Activated naive CD4-positive, alpha-beta T cell treated with anti-CD3 and anti-CD28 coated beads, Interleukin-2, amount 10 ng/mL, durations not matched to agents 7 days and 5 days (primary cell): ENCODE measurements at places on chromosomes 16 and 17.
A peak's percentile ranks its signal among the peaks of the same experiment; 100 is the strongest.

- peaks cover 37% of the 10 kb centered on the region for H3K36me3 ChIP-seq
- H3K4me3 ChIP-seq: peak overlapping the region; percentile 56
- peak overlapping the region; percentile 98 for H3K27ac ChIP-seq
Measured at GRCh38 chr17:66399441-66399840, 97.0 kb downstream of the PRKCA start.

DNA sequence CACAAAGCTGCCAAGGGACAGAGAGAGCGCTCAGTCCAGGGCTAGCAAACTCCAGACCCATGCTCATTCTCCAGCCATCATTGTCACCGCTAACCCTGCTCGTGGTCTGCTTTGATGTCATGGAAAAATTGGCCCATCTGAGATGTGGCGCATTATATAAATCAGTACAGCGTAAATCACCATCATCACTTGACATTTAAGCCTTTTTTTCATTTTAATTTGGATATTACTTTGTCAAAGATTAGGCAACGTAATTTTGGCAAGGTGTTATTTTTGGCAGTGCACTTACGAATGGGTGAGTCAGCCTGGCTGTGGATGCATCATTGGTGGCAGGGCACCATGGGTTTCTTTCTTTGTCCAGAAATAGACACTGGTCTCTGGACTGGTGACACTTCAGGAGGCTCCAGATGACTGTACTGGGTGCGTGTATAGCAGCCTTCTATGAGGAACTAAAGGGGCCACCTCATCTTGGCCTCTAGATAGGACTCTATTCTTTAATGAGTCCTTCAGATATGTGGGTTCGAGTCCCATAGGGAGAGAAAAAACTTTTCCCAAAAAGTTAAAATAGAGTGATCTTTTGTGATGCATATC lies 166.3 kb downstream of the MSI2 start:
- no peaks in the 10 kb centered on the region for H3K27me3 ChIP-seq
- no peak for DNase-seq

GRCh38 chr16:17448640-17449638 lies 21.8 kb downstream of the XYLT1 start:
- H3K27ac ChIP-seq: peak overlapping the region; percentile 97
- peak; percentile 66 for DNase-seq
- peaks cover under 1% of the 10 kb centered on the region for H3K27me3 ChIP-seq

DNA sequence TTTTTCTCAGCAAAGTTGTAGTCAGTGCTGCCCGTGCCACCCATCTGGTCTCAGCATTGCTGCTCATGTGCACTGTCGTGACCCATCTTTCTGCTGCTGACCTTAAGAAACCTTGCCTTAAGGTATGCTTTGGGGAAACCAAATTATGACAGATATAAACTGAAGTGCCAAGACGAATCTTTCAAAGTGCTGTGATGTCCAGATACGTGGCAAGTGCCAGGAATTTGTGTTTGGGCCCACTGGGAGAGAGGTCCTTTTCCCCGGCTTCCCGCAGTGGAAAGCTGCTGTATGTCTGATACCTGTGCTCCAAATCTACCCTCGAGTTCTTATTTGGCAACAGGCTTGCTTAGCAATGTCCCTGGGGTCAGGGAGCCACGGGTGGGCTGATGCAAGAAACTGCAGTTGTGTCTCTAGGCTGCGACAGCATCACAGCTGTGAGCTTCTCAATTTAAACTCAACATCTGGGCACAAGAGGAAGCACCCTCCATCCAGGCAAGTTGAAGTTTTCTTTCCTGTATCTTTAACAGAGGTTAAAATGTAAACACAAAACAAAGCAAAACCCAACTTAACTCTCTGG lies 30.3 kb upstream of the TOX3 start:
- H3K4me1 ChIP-seq: no peaks in the 10 kb centered on the region
- no peaks in the 10 kb centered on the region for H3K27me3 ChIP-seq
- no peaks in the 10 kb centered on the region for H3K36me3 ChIP-seq
- H3K27ac ChIP-seq: no peak overlapping the region
- no peak overlapping the region for H3K4me3 ChIP-seq
- DNase-seq: no peak

DNA sequence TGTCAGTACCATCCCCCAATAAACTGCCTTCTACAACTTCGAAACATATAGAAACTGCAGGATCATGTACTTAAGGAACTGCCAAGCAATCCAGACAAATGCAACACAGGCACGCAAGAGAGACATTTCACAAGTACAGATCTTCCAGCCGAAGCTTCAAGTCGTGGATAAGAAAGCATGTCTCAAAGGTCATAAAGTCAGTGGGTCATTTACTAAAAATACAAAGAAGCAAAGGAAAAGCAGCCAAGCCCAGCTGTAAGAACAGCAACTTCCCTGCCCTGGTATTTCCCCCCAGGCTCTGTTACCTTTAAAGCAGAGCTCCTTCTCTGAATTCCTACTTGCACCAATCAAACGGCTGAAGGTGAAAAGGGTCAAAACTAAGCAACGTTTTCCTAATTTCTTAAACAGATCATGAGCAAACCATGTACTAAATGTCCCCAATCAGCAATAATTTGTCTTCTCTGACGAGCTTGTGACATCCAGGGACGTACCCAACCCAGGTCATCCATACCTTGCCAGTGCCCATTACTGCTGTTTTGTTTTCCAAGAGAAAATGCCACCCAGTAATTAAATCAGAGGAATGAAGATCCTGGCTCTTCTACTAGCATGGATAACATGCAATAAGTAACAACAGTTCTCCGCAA lies 1.7 kb downstream of the AKTIP start:
- peaks cover 57% of the 10 kb centered on the region for H3K4me1 ChIP-seq
- H3K36me3 ChIP-seq: peaks cover 47% of the 10 kb centered on the region
- H3K4me3 ChIP-seq: peak overlapping the region; percentile 93

GRCh38 chr16:88804173-88804551 lies 573 bp downstream of the CDT1 start:
- peaks cover 32% of the 10 kb centered on the region for H3K36me3 ChIP-seq
- no peak for DNase-seq
- H3K4me3 ChIP-seq: peak overlapping the region; percentile 88
- peak overlapping the region; percentile 68 for H3K27ac ChIP-seq
- peaks cover 42% of the 10 kb centered on the region for H3K4me1 ChIP-seq

GRCh38 chr16:10833271-10833670 lies 14.7 kb upstream of the TVP23A start:
- H3K4me3 ChIP-seq: no peak overlapping the region
- no peaks in the 10 kb centered on the region for H3K4me1 ChIP-seq
- H3K27ac ChIP-seq: no peak overlapping the region
- no peak for DNase-seq

- H3K27me3 ChIP-seq: no peaks in the 10 kb centered on the region
- no peak overlapping the region for H3K4me3 ChIP-seq
- DNase-seq: no peak
- H3K27ac ChIP-seq: no peak overlapping the region
- peaks cover 19% of the 10 kb centered on the region for H3K36me3 ChIP-seq
- no peaks in the 10 kb centered on the region for H3K4me1 ChIP-seq
Measured at GRCh38 chr16:23608194-23608593, 12.1 kb upstream of the NDUFAB1 start.

- H3K4me3 ChIP-seq: no peak overlapping the region
- no peaks in the 10 kb centered on the region for H3K36me3 ChIP-seq
- no peak overlapping the region for H3K27ac ChIP-seq
- DNase-seq: no peak
Measured at GRCh38 chr17:22506861-22507260, 814.5 kb downstream of the KCNJ18 start.

DNA sequence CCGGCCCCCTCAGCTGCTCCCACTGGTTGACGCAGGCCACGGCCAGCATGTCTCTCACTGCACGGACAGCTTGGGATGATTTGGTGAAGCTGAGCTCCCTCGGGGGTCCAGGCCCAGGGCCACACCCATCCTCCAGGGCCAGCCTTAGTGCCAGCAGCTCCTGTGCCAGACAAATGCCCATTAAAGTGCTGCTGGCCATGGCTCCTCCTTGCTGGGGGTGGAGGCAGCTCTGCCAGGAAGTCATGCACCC lies 2.5 kb downstream of the TRIM47 start:
- no peak for DNase-seq
- H3K4me1 ChIP-seq: peaks cover 53% of the 10 kb centered on the region
- peak overlapping the region; percentile 97 for H3K4me3 ChIP-seq

DNA sequence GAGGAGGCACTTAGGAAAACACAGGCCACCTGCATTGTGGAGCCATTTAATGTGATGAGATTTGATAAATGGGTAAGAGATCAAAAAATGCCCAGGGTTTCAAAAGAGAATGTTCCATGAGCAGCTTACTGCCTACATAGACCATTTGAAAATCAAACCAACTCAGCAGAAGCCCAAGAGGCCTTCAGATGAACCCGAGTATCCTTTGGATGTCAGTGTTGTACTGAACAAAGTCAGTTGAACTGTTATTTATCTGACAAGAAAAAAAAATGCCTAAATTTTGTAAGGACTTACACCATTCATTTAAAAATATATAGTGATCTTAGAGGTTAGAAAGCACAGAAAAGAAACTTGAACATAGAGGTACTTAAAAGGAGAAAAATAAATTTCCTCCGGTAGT lies 381.7 kb downstream of the ZFHX3 start:
- H3K36me3 ChIP-seq: peaks cover 6% of the 10 kb centered on the region
- no peak overlapping the region for H3K27ac ChIP-seq
- no peak for DNase-seq
- H3K4me3 ChIP-seq: no peak overlapping the region
- peaks cover 30% of the 10 kb centered on the region for H3K4me1 ChIP-seq

DNA sequence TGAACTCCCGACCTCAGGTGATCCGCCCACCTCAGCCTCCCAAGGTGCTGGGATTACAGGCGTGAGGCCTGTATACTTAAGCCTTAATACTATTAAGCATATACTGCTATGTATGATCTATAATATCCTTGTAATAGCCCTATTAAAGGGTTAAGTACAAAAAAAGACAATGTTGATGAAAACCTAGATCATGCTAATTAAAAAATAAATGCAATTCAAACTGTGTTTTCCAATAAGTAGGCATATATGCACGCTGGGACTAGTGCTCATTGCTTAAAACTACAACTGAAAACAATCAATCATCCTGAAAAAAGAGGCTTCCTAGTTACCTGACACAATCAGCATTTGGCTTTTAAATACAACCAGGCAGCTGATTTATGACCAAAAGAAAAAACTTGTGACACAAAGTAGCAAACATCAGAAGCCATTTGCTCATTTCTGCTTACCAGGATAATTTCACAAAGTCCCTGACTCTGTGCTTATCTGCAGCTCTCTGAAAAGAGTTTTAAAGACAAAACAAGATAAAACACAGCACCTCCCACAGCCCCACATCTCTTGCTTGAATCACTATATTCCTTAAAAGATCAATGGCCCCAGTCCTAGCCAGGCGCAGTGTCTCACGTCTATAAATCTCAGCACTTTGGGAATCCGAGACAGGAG lies 11.1 kb downstream of the ZNF385C start:
- no peaks in the 10 kb centered on the region for H3K4me1 ChIP-seq
- H3K27ac ChIP-seq: no peak overlapping the region
- H3K4me3 ChIP-seq: no peak overlapping the region
- H3K27me3 ChIP-seq: peaks cover 30% of the 10 kb centered on the region
- no peak for DNase-seq
- H3K36me3 ChIP-seq: no peaks in the 10 kb centered on the region

GRCh38 chr16:3487521-3488410 lies 7.5 kb downstream of the C16orf90 start:
- DNase-seq: no peak
- H3K4me3 ChIP-seq: no peak overlapping the region
- peaks cover 11% of the 10 kb centered on the region for H3K36me3 ChIP-seq
- H3K27me3 ChIP-seq: no peaks in the 10 kb centered on the region

GRCh38 chr17:48413613-48414405 lies 16.2 kb downstream of the SKAP1 start:
- H3K27ac ChIP-seq: peak overlapping the region; percentile 76
- H3K36me3 ChIP-seq: peaks cover 61% of the 10 kb centered on the region
- peaks cover 76% of the 10 kb centered on the region for H3K4me1 ChIP-seq
- DNase-seq: no peak

DNA sequence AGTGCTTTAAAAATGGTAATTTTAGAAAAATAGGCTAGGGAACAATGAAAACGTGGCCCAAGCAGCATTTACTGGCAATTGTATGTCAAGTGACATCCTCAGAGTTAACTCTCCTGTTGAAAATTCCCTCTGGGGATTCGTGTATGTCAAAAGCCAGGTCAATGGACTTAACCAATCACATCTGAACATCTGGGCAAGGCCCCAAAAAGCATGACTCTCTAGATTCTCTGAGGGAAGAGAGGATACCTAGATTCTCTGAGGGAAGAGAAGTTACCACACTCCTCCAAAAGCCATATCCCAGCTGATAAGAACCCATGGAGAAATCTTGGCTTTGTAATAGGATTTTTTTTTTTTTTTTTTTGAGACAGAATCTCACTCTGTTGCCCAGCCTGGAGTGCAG lies 23.5 kb downstream of the NFE2L1 start:
- DNase-seq: no peak
- H3K27ac ChIP-seq: no peak overlapping the region
- H3K36me3 ChIP-seq: peaks cover 36% of the 10 kb centered on the region
- H3K4me3 ChIP-seq: no peak overlapping the region
- H3K4me1 ChIP-seq: peaks cover 3% of the 10 kb centered on the region
- no peaks in the 10 kb centered on the region for H3K27me3 ChIP-seq

GRCh38 chr17:50314456-50315011 lies 31.4 kb upstream of the XYLT2 start:
- no peak overlapping the region for H3K4me3 ChIP-seq
- no peak for DNase-seq
- no peaks in the 10 kb centered on the region for H3K4me1 ChIP-seq
- H3K27ac ChIP-seq: no peak overlapping the region
- peaks cover 40% of the 10 kb centered on the region for H3K27me3 ChIP-seq

- peak; percentile 47 for DNase-seq
- H3K27me3 ChIP-seq: no peaks in the 10 kb centered on the region
- peaks cover 36% of the 10 kb centered on the region for H3K36me3 ChIP-seq
Measured at GRCh38 chr16:24178496-24178895, 77.6 kb upstream of the CACNG3 start.

GRCh38 chr17:58788199-58788598 lies 32.5 kb downstream of the PPM1E start:
- no peak overlapping the region for H3K27ac ChIP-seq
- no peaks in the 10 kb centered on the region for H3K4me1 ChIP-seq
- no peaks in the 10 kb centered on the region for H3K36me3 ChIP-seq
- no peak for DNase-seq
